Activated CD4-positive, alpha-beta T cell treated with anti-CD3 and anti-CD28 coated beads for 24 hours (primary cell): ENCODE measurements at places on chromosomes 3 and 15.

- no peak for DNase-seq
Measured at GRCh38 chr15:90478846-90479481, 50.8 kb upstream of the CRTC3 start.

- DNase-seq: no peak
Measured at GRCh38 chr3:55343486-55344357, 143.4 kb downstream of the WNT5A start.

DNA sequence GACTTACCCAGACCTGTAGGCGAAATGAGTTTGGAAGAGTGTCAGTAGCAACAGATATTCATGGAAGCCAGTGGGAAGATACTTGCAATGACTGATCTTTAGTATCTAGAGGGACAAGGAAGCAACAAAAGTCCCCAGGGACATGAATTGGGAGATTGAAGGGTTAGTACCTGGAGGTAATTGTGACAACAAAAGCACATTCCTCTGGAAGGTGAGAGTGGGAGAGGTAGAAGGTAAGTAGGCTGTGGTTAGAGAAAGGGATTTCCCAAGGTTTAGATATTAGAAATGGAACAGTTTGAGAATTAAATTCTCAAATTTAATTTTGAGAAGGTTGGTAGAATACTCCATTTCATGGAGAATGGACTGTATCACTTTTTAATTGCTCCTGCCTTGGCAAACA, 191.4 kb downstream of the AKAP13 start:
- no peak for DNase-seq

DNA sequence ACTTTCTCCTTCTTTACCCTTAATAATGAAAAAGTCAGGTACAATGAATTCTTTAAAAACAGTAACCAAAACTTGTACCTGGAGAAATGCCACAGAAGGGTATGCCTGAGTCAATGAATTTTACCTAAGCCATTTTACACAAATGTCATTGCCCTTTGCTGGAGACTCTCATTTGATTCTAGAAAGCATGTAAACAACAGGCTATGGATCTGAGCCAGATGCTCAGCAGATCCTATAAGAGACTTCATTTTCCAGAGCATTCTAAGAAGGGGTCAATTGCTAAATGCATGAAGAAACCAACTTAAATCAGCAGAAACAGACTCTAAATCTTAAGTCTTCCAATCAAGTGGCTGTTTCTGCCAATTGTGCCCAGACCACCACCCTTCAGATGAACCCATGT, 83.8 kb upstream of the GALNT15 start:
- no peak for DNase-seq

DNA sequence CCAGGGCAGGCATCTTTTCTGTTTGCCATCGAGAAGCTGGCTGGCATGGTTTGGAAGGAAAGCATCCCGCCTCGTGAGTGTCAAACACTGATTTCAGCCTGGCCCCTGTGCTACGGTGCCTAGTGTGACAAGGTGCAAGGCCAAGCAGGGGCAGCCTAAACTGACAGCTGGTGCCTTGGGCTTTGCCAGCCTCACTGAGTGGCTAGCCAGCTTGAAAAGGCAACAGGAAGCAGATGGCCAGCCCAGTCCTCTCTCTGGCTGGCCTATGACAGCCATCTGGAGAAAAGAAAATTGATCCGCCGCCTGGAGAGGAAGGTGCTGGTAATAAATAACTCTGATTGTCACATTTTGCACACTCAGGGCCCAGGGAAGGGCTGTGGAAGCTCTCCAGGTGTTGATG, 52.2 kb downstream of the C3orf85 start:
- DNase-seq: no peak

DNA sequence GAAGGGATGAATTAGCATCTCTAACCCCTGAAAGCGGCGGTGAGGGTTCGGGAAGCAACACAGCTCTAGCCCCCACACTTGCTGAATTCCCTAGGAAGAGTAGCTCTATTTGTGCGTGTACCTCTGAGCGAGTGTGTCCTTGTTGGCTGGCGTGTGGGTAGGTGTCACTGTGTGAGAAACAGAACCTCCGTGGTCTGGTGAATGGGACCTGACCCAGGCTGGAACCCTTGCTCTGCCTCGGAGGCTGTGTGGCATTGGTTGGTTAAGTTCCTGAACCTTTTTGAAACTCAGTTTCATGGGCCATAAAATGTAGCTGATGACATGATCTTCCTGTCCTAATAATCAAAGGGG, 414 bp upstream of the TMEM115 start:
- no peak for DNase-seq

GRCh38 chr15:66936109-66936860, 129.1 kb upstream of the SMAD3 start:
- no peak for DNase-seq

DNA sequence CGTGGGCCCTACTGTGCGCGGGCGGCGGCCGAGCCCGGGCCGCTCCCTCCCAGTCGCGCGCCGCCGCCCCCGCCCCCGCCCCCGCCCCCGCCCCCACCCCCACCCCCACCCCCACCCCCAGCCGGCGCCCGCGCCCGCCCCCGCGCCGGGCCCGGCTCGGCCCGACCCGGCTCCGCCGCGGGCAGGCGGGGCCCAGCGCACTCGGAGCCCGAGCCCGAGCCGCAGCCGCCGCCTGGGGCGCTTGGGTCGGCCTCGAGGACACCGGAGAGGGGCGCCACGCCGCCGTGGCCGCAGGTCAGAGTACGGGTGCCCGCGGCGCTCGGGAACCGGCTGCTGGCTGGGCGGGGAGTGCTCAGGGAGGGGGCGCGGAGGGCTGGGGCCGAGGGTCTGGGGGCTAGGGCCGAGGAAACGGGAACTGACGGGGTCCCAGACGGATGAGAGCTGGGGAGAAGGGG, 1.1 kb upstream of the PPARG start:
- DNase-seq: no peak

DNA sequence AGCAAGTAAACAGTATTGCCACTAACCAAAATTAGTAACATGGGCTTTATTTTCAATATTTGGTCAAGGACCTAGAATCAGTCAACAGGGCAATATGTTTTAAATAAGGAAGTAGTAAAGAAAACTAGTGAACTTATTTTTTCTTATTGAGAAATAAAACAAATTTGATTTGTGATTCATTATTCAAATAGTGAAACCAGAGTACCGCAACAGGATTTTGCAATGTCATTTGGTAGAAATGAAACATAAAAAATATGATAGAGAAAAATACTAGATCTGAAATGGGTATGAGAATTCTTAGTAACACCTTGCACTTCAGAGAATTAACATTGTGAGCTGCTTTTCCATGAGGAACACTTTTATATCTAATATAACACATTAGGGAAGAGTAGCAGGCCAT, 291.8 kb upstream of the GBE1 start:
- DNase-seq: no peak
